Stimulated activated CD4-positive, alpha-beta T cell treated with anti-CD3 and anti-CD28 coated beads, Interleukin-1b, Interleukin-23, amount 100 ng/mL, for 24 hours (primary cell): ENCODE measurements at places on chromosomes 1 and 21.

DNA sequence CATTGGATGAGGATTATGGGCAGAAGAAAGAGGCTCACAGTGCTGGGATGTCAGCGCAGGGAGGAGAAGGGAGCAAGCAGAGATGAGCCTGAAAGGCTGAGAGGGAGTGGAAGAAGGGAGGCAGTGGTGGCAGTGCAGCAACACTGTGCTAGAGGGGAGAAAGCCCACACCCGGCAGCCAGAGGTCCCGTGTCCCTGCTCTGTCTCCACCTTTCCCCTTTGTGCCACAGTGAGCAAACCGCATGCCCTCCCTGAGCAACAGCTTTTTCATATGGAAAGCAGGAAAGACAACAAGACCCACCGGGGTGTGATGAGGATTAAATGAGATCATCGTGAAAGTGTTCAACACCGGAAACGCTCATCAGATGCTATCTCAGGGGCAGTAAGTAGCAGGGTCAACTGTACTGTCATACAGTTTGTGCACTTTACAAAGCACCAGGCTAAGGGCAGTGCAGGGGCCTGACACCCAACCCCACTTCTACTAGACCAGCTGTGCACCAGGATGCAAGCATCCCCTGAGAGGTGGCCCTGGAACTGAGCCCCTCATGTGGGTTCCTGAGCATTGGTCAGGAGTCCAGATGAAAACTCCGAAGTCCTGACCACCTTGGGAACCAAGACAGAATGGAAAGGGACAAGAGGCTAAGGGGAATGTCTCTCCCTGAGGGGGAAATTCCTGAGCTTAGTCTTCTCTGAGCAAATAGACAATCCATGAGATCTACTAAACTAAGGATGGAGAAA, 9.1 kb downstream of the NHLH1 start:
- DNase-seq: no peak

GRCh38 chr1:62912028-62912638, 128.2 kb downstream of the ATG4C start:
- DNase-seq: no peak

DNA sequence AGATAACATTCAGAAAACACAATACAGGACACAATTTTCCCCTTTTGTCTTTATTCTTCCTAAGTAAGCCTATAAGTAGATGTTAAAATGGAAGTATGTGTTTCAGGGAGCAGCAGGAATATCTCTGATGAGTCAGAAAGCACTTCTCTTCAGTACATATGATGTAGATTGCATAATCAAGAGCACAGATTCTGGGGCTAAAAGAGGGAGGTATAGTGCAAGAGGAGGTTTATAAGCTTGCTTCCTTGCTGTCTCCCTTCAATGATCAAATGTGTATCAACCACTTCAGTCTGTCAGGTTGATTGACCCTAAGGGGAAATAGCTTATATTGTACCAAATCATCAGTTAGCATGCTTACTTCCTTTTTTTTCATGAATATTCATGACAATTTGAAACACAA, 822.8 kb downstream of the BRINP3 start:
- no peak for DNase-seq

- no peak for DNase-seq
Measured at GRCh38 chr21:43779660-43780059, 3.6 kb upstream of the CSTB start.

DNA sequence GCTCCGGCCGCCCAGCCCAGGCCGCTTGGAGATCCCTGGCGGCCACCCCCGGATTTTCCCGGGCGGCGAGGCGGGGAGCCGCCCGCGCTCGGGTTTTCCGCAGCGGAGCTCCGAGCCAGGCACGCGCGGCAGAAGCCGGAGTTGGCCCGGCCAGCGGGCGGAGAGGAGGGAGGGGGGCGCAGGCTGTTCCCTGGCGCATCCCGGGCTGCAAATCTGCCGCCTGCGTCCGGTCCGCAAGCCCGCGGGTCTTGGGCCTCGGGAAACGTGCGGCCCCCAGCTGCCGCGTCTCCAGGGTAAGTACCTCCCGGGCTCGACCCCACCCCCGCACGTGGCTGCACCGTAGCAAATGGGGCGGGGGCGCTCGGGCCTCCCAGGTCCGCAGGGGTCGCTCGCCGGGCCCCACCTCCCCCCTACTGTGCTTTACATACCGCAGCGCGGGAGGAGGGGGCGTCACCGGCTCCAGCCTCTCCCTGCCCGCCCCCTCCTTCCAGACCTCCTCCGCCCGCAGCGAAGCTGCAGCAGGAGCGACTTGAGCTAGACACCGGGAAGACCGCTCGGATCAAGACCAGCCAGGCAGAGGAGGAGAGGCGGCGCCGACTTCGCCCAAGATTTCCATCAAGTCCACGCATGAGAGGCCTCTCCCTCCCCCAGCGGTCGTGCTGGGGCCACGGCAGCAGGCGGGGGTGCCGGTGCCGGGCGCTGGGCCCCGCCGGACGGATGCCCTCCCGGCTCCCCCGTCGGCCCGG, 1.6 kb downstream of the TMEM200B start:
- DNase-seq: peak; percentile 15

DNA sequence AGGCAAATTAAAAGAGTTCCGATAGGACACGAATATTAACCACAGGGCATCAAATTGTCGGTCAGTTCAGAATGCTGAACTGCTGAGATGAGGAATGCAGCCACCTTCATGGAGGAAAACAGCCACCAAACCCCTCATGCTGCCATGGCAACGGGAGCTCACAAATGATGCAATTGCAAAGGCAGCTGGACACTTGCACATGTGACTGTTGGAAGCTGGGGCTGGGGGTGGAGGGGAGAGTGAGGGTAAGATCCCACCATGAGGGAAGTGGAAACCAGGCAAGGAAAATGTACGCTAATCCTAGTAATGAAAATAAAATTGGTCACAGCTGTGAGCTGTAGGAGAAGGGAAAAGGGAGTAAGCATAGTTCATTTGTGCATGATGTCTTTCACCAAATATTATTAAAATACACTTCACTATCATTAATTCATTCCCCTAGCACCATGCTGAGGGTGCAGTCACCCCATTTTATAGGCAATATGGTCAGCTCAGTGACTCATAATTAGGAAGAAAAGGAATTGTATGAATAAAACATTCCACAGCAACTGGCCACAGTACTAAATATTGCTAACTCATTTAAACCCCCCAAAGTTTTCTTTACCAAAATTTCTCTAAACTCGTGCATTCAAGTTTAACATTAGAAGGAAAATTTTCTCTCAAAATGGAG, 15.3 kb downstream of the BECN2 start:
- DNase-seq: no peak

- DNase-seq: no peak
Measured at GRCh38 chr21:33815143-33815707, 100.4 kb downstream of the ATP5PO start.

DNA sequence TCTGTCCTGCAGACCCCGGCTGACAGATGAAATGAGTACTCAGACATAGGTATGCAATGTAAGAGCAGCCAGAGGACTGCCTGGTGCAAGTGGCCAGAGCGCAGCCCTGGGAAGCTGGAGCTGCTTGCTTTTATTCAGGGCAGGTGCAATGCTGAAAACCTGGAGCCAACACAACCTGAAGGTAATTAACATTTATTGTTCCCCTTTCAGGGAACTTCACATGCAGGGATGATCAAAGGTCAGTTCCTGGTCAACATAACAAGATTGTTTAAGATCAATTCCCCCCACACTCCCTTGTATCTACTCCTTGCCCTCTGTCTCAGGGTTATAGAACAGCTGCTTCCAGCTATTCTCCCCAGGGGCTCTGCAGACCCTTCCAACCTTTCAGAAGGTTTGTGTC, 48.7 kb upstream of the PRELP start:
- no peak for DNase-seq

GRCh38 chr1:161071886-161072371, 2.2 kb upstream of the ARHGAP30 start:
- no peak for DNase-seq

DNA sequence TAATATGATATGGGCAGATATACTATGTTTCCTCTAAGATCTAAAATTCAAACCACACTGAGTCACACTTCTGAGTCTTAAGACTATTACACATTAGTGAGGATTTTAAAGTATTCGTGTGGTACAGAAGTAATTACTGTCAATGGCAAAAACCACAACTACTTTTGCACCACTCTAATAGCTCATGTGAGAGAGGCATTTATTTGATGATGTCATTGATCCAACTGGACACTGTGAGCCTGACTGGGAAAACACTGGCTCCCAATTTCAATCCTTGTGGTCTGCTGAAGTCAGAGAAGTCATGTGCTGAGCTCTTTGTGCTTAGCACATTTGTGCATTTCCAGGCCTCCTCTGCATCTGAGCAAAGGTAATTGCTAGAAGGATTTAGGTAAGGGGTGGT, 377.8 kb downstream of the USH2A start:
- DNase-seq: no peak

- no peak for DNase-seq
Measured at GRCh38 chr21:44449473-44450363, 5.6 kb upstream of the LRRC3 start.

- DNase-seq: no peak
Measured at GRCh38 chr1:57957576-57957975, 533.7 kb upstream of the DAB1 start.

GRCh38 chr1:29934255-29934772, 698.0 kb downstream of the PTPRU start:
- no peak for DNase-seq

- DNase-seq: no peak
Measured at GRCh38 chr21:35995522-35996088, 64.7 kb downstream of the SETD4 start.

GRCh38 chr1:55044617-55045397, 5.5 kb downstream of the PCSK9 start:
- no peak for DNase-seq

GRCh38 chr21:36966821-36967768, 626 bp upstream of the HLCS start:
- no peak for DNase-seq

DNA sequence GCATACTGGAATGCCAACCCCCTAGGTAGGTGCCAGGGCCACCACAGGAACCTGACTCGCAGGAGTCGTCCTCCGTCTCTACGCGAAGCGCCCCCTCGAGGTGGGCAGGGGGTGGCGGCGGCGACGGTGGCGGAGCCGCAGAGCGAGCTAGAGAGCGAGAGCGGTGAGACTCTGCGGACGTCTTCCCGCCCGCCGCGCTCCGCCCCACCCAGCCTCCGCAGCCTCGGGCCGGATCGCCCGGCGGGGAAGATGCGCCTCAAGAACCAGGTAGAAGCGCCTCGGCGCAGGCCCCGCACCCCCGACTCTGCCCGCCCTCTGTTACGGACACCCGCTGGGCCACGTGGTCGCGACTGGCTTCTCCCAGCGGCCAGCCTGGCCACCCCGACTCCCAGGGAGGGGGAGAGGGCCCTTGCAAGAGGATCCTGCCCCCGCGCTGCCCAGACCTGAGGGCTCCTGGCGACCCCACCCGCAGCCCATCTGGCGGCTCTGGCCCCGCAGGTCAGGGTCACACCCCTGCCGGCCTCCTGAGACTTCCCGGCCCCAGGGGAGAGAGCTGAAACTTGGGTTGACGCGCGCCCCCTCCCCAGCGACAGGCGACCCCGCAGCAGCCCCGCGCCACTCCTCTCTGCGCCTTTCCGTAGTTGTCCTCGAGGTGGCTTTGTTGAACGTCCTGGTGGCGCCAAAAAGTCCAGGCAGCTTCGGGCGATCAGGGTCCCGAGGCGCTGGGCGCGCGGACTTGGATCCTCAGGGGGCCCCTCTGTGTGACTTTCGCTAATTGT, 24.4 kb upstream of the AGBL4 start:
- DNase-seq: no peak

GRCh38 chr1:64251971-64252370, 48.5 kb downstream of the UBE2U start:
- DNase-seq: no peak

- DNase-seq: no peak
Measured at GRCh38 chr1:179599623-179600249, 8.1 kb downstream of the TDRD5 start.

GRCh38 chr1:21270086-21270689, 20.1 kb downstream of the ECE1 start:
- DNase-seq: peak; percentile 68

DNA sequence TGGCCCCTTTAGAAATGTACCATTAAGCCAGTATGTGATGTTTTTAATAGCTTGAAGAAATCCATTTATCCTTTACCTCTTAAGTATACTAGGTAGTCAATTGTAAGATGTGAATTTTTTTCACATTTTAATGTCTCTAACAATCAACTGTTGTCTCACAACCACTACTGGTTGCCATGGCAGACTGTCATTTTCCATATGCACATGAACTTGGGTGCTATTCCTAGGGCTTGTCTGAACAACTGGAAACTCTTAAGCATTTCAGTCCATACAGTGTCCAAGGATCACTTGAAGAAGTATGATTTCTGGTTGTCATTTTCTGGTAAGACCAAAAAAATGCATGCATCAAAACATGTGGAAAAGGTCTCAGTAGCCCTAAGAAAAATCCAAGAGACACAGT, 315.1 kb downstream of the HHIPL2 start:
- DNase-seq: no peak

- no peak for DNase-seq
Measured at GRCh38 chr1:27561124-27561899, 42.6 kb downstream of the AHDC1 start.

GRCh38 chr1:57307392-57308170, 116.3 kb downstream of the DAB1 start:
- no peak for DNase-seq

- DNase-seq: no peak
Measured at GRCh38 chr1:223747838-223748335, 35.5 kb downstream of the CAPN2 start.

GRCh38 chr1:83999316-83999819, 436 bp upstream of the TTLL7 start:
- no peak for DNase-seq

GRCh38 chr1:119715542-119715941, 3.8 kb downstream of the PHGDH start:
- no peak for DNase-seq

DNA sequence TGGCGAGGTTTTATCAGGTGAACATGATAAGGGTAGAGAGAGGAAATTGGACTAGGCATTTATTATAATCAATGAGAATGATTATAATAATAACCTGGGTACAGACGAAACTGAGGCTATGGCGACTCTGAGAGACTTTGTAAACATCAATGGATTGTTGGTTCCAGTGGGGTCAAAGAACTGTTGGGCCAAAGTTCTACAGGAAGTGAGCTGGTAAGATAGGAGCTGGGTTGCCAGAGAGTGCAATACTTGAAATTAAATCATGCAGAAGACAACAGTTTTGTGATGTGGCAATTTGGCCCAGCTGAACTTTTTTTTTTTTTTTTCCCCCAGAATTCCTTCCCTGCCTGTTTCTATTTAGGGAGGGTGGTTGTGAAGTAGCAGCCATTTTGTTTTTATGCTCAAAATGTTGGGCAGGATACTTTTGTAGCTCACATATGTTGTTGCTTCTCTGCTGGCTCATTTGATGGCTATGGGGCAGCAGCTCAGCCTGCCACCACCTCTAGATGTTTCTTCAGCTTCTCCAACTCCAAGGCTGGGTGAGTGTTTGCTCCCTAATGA, 286.5 kb upstream of the B3GALT2 start:
- no peak for DNase-seq

- DNase-seq: no peak
Measured at GRCh38 chr1:27037518-27037917, 24.9 kb upstream of the TENT5B start.

- DNase-seq: no peak
Measured at GRCh38 chr1:117001254-117001927, at the start of gene CD101. Gene CD101 (plus strand): TSS chr1:117001760. CDS start chr1:117001818, 58 bp downstream.
